NCI-H2171 treated with DMSO at 0.1 percent for 48 hours (cell line): ENCODE measurements at places on chromosomes 4 and X.

DNA sequence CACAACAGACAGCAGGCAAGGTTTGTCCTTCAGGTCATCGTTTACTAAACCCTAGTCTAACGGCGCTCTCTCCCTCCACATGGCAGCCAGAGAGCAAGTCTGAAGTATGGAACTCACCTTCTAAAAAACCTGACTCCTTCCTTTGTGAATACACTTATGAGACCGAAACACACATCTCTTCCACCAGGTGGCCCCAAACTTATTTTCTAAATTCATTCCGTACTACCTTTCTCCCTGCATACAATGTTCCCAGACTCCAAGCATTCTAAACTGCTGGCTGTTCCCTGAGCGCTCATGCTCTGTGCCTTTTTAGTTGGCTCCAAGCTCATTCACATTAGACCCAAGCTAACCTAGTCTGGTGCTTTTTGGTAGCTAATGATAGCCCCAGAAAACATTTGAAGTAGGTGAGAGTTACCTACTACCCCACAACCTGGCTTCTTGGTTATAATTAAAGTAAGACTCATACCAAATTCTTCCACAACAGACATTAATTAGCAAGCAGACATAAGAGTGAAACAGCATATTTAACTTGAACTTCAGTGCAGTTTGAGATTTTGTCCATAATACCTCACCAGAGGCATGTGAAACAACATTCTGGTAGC is 67.6 kb upstream of the DCLK2 start:
- peak; percentile 63 for DNase-seq

DNA sequence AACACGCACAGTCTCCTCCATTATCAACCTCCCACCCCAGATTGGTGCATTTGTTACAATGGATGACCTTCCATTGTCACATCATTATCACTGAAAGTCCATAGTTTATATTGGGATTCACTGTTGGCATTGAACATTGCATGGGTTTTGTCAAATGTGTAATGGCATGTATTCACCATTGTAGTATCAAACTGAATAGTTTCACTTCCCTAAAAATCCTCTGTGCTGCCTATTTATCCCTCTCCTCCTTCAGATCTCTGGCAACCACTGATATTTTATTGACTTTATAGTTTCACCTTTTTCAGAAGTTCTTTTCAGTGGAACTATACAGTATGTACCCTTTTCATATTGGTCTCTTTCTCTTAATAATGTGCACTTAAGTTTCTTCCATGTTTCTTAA is 1565.4 kb downstream of the PCDH18 start:
- DNase-seq: no peak

DNA sequence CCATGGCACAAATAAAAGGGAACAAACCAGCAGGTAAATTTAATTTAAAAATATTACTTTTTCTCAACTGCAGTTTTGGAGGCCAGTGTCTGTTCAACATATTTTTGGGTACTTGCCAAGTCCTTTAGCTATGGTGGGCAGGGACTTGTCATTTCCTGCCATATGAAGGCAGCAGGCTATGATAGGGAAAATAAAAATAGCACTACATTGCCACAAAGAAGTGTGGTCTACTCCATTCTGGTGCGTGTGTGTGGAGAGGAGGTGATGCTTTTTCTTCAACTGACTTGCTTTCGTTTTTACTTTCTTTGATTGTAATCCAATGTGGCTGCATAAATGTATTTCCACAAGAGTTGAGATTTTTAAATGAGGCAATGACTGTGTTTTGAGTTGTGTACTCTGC is 17.2 kb downstream of the GPR174 start:
- no peak for DNase-seq

GRCh38 chr4:7044137-7044930 is 1.2 kb downstream of the TADA2B start:
- no peak for DNase-seq

DNA sequence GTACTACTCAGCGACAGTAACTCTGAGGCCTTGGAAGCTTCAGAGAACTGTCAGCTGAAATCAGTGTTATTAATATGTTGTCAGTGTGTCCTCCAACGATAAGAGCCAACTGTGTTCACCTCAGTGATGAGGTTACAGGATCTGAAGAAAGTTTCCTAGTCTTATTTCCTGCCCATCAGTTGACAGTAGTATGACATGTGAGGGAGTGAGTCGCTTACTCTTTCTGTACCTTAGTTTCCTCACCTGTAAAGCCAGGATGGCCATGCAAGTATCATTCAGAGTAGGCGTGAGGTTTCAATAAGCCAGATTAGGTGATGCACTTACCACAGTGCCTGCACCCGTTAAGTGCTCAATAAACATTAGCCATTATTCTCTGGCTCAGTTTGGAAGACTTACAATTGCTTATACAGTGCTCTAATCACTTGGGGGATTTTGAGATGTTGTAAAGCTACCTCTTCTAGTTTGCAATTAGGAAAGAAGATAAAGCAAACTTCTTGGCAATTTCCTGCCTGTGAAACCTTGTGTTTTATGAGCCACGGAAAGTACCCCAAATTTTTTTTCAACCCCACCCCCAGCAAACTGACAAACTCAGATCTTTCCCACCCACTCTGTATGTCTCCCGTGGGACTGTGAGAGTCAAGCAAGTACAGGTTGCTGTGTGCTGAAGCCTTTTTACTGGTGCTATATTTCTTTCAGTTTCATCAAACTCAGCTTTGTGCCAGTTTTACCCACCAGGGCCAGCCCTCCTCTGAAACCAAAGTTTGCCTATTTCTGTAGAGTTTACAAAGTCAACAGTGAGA is 62.2 kb downstream of the ANXA3 start:
- DNase-seq: no peak
